ENCODE measurements at places on chromosomes 7 and 10.

GRCh38 chr7:138000081-138000701, 1.7 kb downstream of the CREB3L2 start:
- peak; percentile 99 for DNase-seq

- no peak for DNase-seq
Observed at GRCh38 chr10:121553511-121554264, 44.6 kb downstream of the FGFR2 start.

DNA sequence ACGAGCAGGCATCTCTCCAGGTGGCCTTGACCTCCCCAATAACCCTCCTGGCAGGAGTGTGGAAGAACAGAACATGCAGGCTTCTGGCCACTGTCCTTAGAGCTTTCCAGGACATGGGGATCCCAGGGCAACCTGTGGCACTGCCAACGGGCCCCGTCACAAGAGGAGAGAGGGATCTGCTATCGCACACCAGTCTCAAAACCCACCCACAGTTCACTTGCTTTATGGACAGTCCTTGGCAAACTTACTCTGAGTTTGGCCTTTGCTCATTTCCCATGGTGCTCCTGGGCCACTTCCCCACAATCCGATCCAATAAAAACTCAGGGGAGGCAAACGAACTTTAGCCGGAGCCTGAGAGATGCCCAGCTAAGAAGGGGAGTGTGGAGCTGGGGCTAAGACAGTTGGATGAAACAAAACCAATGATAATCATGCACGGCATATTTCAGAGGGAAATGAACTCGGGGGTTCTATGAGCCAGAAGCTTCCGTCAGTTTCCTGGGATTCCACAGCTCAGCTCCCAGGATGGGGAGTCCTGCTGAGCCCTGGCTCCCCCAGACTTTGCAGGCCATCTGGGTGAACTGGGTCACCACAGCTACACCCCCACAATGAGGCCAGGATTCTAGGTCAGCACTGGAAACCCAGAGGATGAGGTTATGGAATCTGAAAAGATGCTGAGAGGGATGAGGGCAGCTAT, 158.4 kb downstream of the NEURL1 start:
- DNase-seq = no peak

GRCh38 chr10:66167816-66168215, 758.0 kb upstream of the LRRTM3 start:
- peak; percentile 39 for DNase-seq

DNA sequence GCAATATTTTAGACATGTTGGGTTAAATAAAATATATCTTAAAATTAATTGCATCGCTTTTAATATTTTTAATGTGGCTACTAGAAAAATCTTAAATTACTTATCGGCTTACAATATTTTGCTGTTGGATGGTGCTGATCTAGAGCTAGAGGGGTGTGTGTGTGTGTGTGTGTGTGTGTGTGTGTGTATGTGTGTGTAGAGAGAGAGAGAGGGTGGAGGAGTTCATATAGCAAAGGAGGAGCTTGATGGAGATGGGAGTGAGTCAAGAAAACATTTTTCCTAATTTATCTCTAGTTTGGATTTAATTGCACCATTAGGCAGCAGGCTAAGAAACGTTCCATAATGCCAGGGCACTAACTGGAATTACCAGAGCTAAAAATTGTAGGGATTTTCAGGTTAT, 10.4 kb upstream of the SLC25A13 start:
- DNase-seq = no peak

DNA sequence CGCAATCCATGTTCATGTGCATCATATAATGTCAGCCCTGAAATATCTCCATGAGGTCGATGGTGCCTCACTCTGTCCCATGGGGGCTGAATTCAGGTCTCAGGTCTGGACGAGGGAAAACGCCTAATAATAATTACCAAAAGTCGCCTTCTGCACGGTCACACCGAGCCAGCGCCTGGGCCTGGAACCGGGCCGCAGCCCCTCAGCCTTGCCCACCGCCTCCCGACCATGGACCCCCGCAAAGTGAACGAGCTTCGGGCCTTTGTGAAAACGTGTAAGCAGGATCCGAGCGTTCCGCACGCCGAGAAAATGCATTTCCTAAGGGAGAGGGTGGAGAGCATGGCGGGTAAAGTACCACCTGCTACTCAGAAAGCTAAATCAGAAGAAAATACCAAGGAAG, 18.8 kb upstream of the KLRG2 start:
- DNase-seq = no peak

GRCh38 chr7:150722431-150722931, 6.1 kb downstream of the GIMAP1 start:
- no peak for DNase-seq

DNA sequence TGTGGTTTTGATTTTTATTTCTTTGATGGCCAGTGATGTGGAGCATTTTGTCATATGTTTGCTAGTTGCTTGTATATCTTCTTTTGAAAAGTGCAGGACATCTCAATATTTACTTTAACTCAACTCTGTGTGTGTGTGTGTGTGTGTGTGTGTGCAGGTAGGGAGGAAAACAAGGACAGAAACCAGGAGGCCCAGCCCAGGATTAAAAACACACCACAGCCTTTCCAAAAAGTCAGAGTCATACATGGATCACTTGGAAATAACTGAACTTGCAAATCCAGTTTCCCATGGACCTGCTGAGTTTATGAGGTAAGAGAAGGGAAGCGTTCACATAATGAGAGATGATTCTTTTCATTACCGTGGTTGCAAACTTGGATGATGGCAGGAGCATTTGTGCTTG, 189.9 kb upstream of the LYZL1 start:
- DNase-seq = no peak

- no peak for DNase-seq
Observed at GRCh38 chr10:116848032-116848943, 1.0 kb upstream of the ENO4 start.

DNA sequence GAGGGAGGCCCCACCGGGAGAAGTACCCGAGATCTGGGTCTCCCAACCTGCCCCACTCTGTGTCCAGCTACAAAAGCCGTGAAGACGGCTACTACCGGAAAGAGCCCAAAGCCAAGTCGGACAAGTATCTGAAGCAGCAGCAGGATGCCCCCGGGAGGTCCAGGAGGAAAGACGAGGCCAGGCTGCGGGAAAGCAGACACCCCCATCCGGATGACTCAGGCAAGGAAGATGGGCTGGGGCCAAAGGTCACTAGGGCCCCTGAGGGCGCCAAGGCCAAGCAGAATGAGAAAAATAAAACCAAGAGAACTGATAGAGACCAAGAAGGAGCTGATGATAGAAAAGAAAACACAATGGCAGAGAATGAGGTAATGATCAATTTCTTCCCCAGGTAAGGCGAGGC, 59.1 kb upstream of the PDCD4 start:
- peak; percentile 49 for DNase-seq

DNA sequence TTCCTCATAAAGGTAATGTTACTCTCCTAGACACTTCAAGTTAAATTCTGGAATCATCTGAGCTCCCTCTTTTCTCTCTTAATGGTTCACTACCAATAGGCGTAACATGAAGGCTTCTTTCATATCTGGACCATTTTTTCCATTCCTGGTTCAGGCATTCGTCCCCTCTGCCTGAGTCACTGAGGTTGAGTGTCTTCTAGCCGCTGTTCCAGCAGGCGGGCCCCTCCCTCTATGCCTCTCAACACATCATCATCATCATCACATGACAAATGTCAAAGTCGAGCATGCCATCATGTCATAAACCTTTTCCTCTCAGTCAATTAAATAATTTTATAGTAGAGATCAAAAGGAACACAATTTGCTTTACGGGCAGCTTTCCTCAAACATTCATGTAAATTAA, 168.9 kb upstream of the ASAH2 start:
- DNase-seq = no peak

GRCh38 chr7:23410446-23411183, 59.7 kb downstream of the IGF2BP3 start:
- no peak for DNase-seq

- DNase-seq = no peak
Observed at GRCh38 chr10:125007436-125007835, 65.5 kb downstream of the ZRANB1 start.

DNA sequence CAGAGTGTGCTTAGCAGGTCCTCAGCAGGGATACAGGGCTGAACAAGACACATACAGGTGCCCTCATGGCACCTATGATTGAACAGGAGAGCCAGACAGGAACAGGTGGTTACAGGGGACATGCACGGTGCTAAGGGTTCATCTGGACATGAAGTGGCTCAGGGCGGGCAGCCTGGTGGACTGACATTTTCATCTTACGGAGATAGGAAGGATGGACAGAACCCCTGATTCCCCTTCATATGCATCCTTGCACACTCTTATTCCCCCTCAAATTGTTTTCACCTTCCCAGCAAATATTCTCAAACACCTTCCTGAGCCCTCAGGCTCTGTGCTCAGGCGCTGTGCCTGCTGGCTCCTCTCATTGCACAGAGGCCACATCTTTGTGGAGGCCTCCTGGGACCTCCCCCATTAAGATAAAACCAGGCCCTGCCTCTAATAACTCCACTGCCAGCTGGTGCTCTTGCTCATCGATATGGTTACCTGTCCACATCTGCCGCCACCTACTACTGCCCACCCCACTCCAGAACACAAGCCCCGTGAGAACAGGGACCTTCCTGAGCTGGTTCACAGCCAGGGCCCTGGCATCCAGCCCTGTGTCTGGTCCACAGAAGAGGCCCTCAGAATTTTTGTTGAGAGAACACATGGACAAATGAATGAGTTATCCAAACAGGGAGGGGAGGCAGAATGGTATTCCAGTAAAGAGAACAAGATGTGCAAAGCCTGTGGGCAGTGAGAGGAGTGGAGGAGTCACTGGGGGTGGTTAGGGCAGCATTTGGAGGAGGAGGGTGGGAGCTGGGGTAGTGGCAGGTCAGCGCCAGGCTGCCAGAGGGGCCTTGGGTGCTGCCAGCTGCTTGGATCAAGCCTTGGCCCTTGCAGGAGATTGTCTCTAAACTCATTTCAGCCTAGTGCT, 68.9 kb upstream of the AQP1 start:
- no peak for DNase-seq

DNA sequence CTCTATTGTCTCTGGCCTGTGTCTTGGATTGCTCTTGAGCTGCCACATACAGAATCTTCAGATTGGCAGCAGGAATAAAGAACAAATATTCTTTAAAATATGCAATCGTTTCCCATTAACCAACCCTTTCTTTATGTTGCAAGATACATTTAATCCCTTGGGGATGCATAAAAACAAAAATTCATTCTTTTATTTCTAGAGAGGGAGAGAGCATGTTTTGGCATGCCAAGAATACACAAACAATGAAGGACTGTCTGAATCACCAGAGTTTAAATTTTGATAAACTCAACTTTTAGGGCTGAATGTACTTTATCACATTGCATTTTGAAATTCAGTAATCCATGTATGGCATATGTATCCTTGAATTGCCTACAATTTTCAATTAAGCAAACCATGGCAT, 154.3 kb upstream of the SEMA3D start:
- DNase-seq = no peak

GRCh38 chr7:13262929-13263530, 575.6 kb downstream of the ARL4A start:
- DNase-seq = peak; percentile 74

DNA sequence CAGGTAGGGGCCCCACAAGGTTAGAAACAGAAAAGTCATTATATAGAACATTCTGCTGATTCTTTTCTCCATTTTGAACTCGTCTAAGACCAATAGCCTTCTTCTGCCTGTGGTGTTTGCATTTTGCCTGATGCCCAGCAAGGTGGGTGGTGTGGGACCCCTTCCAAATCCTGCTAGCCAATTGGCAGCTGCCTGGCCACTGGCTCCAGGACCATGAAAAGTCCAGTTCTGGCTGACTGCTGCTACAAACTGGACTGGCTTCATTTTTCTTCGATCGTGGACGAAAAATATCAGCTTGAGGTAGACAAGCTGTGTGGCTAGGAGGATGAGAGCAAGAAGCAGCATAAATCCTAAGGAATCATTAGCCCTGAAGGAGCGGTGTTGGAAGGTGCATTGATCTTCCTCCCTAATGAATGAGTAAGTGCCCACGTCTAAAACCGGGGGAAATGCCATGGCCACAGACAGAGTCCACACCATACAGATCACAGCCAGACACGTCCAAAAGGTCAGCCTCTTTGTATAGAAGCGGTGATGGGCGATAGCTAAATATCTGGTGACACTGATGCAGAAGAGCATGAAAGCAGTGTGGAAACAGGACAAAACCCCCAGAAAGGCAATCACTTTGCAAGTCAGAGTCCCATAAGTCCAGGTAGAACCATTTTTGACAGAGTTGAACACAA, 2.7 kb downstream of the GPR85 start:
- DNase-seq = no peak

All from choroid plexus epithelial cell (primary cell).